Activated CD8-positive, alpha-beta T cell treated with anti-CD3 and anti-CD28 coated beads for 36 hours (primary cell): ENCODE measurements at places on chromosomes 5 and 9.

GRCh38 chr5:116675626-116675910 is 100.9 kb upstream of the SEMA6A start:
- DNase-seq = no peak

DNA sequence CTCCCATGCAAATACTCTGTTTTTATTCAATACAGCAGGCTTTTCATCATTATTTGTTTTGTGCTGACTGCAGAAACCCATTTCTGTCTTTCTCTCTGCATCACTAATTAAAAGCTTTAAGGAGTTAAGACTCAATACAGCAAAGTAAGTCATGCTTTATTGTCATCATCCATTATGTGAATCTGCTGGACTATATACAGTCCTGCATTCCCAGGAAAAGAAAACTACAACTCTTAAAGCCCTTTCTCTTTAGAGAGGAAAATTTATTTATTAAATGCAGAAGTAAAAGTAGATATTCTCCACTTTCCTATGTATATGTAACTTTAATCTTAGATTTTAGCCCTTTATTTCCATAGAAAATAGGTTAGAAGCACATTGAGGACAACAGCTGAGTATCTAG is 706.6 kb upstream of the RGMB start:
- DNase-seq = no peak

DNA sequence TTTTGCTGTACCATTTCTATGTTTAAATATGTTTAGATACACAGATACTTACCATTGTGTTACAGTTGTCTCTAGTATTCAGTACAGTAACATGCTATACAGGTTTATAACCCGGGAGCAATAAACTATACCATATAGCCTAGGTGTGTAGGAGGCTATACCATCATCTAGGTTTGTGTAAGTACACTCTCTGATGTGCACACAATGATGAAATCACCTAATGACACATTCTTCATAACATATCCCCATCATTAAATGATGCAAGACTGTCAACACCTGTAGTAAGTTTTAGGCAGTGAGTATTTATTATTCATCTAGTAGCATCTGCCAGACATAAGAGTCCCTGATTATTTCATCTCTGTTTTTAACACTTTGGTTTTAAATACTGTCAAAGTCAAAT is 7.3 kb upstream of the DHFR start:
- no peak for DNase-seq

DNA sequence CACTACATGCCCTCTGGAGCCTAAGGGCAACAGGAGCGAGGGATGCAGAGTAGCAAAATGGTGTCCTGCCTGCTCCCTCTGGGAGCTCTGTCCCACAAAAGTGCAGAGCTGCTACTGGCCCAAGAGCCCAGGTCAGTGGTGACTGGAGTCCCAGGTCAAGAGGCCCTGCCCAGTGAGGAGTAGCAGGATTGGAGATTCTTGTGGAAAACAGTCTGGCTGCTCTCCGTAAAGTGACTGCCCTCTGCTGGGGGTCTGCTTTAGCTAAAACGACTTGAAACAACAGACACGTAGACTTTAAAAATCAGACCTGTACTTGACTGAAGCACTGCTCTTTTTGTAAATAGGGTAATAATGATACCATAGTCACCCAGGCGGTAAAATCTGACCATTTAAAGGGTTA is 917.0 kb downstream of the MAT2B start:
- no peak for DNase-seq

- DNase-seq = no peak
Measured at GRCh38 chr9:36831381-36832161, 202.5 kb downstream of the PAX5 start.

DNA sequence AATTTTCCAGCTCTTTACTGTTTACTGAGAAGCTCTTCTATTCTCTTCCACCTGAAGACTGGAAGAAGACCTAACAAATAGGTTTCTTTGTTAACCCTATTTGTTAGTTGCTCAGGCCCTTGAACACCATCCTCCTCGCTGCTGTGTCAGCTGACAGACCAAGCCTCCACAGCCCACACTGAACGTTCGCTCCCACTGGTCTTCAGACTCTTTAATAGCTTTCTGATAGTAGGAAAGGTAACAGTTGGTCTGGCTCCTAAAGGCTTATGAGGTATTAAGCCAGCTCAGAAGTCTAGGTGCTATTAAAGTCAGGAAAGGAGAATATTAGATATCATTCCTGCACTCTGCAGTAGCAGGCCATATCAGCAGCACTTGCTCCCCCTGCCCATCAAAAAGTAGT is 23.3 kb upstream of the F2R start:
- DNase-seq = no peak

- DNase-seq = no peak
Measured at GRCh38 chr5:115372146-115372545, 75.7 kb upstream of the CCDC112 start.

DNA sequence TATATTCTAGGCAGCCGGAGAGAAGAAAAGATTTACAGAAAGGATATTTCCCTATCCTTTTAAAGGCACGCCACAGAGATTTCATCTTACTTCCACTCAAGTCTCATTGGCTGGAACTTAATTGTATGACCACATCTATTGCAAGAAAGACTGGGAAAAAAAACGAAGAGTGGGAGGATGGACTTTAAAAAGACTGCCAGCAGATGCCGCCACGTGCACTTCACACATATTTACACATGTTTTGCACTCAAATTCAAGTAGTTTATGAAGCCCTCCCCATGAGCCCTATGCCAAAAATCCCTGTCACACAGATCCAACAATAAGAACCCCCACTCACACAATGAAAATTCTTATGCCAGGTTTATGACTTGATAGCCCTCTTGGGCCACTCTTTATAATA is 138.5 kb upstream of the TYRP1 start:
- DNase-seq = no peak

- DNase-seq = no peak
Measured at GRCh38 chr5:160463740-160464465, 42.2 kb downstream of the PTTG1 start.

- no peak for DNase-seq
Measured at GRCh38 chr5:59792983-59793585, 100.4 kb downstream of the PDE4D start.

GRCh38 chr5:145936401-145937131 is at the start of gene SH3RF2:
TSS of gene SH3RF2 (plus strand) at chr5:145936578. CDS start at chr5:145937929, 1,351 bp downstream.
- peak; percentile 54 for DNase-seq

DNA sequence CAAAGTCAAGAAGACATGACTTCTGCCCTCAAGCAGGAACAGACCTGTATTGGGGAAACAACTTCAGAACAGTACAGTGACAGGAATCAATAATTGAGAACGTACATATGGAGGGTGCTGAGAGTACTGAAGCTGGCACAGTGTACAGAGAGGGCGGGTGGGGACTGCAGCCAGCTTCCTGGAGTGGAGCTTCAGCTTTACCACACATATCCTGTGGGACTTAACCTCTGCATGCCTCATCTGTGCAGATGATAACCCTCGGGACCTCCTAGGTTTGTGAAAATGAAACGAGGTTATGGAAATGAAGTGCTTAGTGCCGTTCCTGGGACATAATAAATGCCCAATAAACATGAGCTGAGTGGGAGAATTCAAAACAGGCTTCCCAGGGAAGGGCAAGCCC is 22.1 kb upstream of the RARS1 start:
- no peak for DNase-seq

DNA sequence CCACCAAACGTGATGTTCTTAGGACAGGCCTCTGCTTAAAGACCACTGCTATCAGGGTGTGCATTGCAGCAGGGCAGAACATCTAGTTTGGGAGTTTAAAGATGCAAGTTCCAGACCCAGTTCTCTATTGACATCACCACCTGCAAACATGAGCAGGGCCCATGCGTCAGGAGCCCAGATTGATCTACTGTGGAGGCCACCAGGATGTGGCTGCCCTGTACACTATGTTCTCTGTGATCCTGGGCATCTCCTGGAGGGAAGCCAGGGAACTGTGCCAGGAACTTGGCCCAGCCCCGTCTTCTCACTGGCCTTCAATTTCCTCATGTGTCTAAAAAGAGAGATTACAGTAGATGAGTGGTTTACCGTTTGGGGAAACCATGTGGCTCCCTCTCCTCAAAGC is 87.1 kb downstream of the PDE6A start:
- no peak for DNase-seq

GRCh38 chr5:1538276-1538675 is 14.5 kb upstream of the LPCAT1 start:
- DNase-seq = no peak

DNA sequence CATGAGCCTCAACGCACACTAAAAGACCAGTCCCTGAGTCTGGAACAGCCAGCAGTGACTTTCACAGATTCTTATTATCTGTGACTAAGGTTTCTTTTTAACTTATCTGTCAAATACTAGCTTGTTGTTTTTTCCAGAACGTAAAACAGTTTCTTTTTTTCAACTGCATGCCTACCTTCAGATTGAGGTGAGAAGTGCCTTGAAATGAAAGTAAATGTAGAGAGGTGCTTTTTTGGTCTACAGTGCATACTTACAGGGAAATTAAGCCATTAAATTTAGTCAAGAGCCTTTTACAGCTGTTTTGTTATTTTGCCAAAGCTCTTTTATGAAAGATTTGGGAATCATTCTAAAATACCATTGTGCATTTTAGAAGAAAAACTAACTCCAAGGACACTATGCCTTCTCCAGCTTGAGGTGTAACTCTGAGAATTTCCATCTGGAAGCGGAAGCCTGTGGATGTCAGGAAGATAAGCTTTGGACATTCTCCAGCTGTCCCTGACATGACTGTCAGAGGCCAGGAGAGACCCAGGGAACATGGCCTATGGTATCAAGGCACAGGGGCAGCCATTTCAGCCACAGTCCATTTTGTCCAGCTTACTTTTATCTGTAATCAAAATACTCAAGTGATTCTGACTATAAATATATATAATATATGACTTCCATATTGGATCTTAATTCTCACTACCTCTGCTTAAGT is 230.3 kb downstream of the GLIS3 start:
- no peak for DNase-seq

GRCh38 chr9:131511416-131511815 is 8.7 kb downstream of the POMT1 start:
- no peak for DNase-seq

DNA sequence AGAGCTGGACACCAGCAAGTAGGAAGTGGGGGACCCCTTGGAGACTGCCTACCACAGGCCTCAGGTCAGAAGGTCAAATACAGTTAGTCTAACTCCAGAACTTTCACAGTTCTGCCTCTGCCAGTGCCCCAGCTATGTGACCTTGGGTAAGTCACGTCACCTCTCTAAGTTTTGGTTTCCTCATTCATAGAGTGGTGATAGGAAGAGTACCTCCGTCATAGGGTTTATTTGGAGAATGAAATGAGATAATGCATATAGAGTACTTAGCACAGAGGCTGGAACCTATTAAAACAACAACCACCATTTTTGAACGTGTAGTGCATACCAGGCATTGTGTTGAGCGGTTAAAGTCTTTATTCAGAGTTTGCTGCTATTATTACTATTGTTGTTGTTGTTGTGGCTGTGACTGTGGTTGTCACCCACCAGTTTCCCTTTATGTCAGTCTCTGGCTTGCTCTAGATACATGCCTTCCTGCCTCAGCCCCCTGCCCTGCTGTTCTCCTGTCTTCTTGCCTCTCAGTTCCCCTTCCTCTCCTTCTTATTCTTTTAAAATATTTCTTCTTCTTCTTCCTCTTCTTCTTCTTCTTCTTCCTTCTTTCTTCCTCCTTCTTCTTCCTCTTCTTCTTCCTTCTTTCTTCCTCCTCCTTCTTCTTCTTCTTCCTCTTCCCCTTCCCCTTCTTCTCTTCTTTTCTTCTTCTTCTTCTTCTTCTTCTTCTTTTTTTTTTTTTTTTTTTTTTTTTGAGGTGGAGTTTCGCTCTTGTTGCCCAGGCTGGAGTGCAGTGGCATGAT is 67.8 kb downstream of the RALGPS1 start:
- peak; percentile 55 for DNase-seq

GRCh38 chr9:26775391-26775790 is 117.2 kb downstream of the CAAP1 start:
- DNase-seq = no peak

DNA sequence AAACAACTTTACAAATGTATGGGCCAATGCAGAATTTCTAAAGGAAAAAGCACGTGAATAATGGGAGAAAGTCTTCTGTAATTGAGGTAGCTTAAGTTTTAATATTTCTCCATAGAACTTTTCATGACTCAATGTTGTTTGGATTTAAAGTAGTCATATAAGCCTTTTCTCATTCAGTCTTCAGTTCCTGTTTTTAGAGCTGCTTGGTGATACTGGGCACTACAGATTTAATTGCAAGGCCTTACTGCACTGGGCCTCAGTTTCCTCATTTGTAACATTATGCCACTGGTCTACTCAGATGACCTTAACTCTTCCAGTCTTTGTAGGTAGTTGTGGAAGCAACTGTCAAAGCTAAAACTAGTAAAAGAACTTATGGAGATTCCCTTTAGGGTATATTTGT is 60.4 kb downstream of the WDR41 start:
- no peak for DNase-seq

DNA sequence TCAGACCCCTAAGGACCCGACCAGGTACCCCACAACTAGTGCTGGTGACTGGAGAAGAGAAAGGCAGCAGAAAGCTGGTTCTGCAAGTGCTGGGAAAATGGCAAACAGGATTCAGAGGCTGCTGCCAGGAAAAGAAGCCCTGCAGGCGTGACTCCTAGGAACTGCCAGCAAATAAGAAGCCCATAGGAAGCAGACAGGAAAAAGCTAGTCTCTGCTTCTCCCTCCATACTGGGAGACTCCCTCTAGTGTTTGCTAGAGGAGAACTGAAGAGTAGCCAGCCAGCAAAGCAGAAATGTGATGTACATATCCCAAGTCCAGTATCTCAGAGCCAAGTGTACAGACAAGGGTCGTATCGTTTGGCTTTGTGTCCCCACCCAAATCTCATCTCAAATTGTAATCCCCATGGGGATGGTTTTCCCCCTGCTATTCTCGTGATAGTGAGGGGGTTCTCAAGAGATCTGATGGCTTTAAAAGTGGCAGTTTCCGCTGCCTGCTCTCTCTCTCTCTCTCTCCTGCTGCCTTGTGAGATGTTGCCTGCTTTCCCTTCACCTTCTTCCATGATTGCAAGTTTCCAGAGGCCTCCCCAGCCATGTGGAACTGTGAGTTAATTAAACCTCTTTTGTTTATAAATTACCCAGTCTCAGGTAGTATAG is 38.1 kb upstream of the TUSC1 start:
- no peak for DNase-seq

- no peak for DNase-seq
Measured at GRCh38 chr5:55771175-55771655, 33.4 kb downstream of the DDX4 start.

DNA sequence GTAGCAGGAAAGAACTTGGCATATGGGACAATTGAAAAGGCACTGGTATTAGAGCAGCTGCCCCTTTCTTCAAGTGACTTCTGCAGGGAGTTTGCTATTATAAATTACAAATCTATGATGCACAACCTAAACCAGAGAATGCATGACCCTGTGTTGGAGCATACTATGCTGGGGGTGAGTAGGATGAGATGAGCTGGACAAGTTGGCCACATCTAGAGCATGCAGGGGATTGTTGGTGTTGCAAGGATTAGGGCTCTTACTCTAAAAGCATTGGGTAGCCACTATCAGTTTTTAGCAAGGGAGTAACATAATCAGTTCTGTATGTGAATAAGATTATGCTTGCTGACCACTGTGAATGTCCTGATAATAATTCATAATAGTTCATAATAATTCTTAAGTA is 186.7 kb downstream of the KIAA0825 start:
- no peak for DNase-seq
